ENCODE measurements at places on chromosomes 16 and 17.

- peak; percentile 80 for DNase-seq
Measured at GRCh38 chr16:14302031-14302398, 230.9 kb downstream of the MRTFB start.

GRCh38 chr17:3695723-3696411 lies at the start of gene P2RX5:
Gene P2RX5, minus strand, starts transcription at chr17:3696155. Its CDS starts 150 bp downstream, at chr17:3696005.
- no peak for DNase-seq

DNA sequence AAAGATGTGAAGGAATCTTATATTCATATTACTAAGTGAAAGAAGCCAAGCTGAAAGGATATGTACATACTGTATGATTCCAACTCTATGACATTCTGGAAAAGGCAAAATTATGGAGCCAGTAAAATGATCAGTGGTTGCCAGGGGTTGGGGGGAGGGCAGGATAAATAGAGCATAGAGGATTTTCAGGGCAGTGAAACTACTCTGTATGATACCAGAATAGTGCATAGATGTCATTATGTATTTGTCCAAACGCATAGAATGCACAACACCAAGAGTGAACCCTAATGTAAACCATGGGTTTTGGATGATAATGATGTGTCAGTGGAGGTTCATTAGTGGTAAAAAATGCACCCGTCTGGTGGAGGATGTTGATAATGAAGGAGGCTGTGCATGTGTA lies 71.0 kb upstream of the ZNF423 start:
- no peak for DNase-seq

DNA sequence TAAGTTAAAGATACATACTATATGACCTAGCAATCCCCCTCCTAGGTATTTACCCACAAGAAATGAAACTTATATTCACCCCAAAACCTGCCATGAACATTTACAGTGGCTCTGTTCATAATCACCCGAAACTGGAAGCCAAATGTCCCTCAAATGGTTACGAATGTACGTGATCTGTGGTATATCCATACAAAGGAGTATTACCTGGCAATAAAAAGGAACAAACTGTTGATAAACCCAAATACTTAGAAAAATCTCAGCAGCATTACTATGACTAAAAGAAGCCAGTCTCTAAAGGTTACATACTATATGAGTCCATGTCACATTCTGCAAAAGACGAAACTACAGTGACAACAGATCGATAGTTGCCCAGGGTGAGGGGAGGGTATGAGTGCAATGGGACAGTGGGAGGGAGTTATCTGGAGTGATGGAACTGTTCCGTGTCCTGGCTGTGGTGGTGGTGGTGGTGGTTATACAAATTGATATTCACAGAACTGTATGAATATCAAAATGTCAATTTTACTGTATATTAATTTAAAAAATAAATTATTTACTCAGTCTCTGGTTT lies 9.4 kb downstream of the ZNF652 start:
- no peak for DNase-seq

GRCh38 chr16:29664091-29664921 lies 1.3 kb downstream of the SPN start:
- DNase-seq: no peak

GRCh38 chr16:47888142-47888541 lies 267.7 kb downstream of the ABCC12 start:
- DNase-seq: peak; percentile 33

DNA sequence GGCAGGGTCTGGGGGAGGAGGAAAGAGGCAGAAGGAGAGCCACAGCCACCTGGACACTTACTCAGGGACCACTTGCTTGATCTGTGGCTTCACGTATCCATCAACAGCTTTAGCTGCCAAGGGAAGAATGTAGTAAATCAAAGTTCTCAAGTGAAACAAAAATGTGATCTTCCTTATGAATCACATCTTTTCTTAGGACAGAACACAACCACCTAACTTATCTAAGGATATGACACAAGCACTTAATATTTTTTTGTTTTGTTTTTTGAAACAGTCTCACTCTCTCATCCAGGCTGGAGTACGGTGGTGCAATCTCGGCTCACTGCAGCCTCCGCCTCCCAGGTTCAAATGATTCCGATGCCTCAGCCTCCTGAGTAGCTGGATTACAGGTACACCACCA lies 8.4 kb upstream of the GHDC start:
- DNase-seq: no peak

GRCh38 chr17:8137645-8138373 lies 13.9 kb upstream of the HES7 start:
- DNase-seq: no peak

DNA sequence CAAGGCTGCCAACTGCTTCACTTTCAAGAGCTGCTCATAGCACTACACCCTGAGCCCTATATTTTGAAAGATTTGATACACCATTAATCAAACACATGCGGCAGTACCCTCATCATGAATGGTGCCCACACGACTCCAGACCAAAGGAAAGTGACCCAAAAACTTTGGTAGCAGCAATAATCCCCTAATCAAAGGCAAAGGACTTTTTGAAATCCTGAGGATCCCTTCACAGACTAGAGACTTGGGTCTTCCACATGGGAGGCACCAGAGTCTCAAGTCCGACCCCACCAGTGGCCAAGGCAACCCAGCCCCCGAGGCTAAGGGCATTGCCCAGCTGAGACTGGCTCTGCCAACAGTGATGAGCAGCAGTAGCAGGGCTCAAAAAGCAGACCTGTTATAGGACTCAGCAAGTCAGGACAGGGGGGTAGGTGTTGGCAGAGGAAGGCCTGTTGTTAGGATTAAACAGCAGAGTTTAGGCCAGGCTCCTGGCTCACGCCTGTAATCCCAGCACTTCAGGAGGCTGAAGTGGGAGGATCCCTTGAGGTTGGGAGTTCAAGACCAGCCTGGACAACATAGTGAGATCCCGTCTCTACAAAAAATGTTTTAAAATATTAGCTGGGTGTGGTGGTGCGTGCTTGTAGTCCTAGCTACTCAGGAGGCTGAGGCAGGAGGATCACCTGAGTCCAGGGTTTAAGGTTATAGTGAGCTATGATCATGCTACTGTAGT lies 3.2 kb downstream of the TRIM25 start:
- DNase-seq: no peak

DNA sequence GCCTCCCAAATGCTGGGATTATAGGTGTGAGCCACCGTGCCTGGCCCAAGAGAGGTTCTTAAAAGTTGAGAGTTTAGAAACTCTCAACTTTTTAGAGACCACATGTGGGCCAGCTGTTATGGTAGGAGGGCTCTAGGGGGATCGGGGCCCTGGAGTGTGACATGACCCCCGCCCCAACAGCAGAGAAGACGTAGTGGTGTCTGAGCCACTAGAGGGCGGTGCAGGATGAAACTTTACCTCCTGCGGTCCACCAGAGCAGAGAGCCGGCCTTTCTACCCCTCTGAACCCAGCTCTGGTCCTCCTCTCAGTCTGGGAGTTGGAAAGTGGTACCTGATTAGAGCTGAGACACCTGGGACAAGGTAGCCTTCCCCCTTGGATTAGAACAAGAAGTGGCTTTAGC lies 7.4 kb downstream of the CDK5RAP3 start:
- DNase-seq: peak; percentile 66

GRCh38 chr17:8710813-8711212 lies 33.8 kb downstream of the CCDC42 start:
- DNase-seq: no peak
